ENCODE measurements at places on chromosomes 16 and 17.

- no peak for DNase-seq
These were observed 42.2 kb downstream of the PAFAH1B1 start for GRCh38 chr17:2635675-2636074.

- DNase-seq, result no peak
These were observed 32.4 kb downstream of the XPO6 start for GRCh38 chr16:28179354-28179753.

- DNase-seq, result no peak
These were observed 2.0 kb downstream of the GH1 start for GRCh38 chr17:63916566-63917185.

DNA sequence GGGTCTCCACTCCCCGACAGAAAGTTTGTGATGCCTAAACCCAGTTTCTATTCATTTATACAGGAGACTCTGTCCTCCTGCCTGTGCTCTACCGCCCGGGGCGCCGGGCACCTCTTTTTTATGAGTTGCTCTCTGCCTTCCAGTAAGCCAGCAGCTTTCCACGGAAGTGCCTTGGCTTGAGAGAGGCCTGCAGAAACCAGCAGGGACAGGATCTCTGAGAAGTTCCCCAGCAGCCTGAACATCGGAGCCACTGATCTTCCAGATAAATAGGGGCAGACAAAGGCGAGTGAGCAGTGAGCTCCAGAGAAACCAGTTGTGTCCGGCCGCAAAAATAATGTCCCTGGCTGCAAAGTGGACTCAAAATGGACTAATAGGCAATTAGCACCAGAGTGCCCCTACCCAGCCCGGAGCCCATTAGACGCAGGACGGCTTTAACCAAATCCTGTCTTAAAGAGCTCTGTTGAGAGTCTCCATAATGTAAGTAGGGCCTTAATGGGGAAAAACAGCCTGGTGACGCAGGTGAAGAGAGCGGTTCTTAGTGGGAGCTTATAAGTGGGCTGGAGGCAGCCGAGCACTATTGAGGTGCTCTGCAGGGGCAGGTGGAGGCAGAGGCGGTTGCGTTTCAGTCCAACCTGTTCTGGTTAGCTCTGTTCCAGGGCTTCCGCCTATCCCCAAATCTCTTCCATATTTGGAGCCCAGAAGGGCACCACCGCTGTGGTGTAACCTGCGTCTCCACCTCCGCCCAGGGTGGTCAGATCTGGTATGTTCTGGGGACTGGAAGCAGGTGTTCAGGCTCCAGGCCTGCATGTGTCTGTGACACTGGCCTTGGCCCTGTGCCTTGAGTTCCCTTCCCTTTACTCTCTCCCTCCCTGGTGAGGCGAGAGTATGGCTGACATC lies 74.1 kb downstream of the NT5M start:
- no peak for DNase-seq

- DNase-seq, result no peak
These were observed at the start of gene MT1A for GRCh38 chr16:56637814-56638750. Gene MT1A, plus strand, starts transcription at chr16:56638666. Its CDS starts 73 bp downstream, at chr16:56638739.

- DNase-seq, result no peak
These were observed 36.5 kb upstream of the PVALEF start for GRCh38 chr17:81128774-81129173.

- DNase-seq, result no peak
These were observed 323.8 kb upstream of the ZFHX3 start for GRCh38 chr16:73371584-73372319.

DNA sequence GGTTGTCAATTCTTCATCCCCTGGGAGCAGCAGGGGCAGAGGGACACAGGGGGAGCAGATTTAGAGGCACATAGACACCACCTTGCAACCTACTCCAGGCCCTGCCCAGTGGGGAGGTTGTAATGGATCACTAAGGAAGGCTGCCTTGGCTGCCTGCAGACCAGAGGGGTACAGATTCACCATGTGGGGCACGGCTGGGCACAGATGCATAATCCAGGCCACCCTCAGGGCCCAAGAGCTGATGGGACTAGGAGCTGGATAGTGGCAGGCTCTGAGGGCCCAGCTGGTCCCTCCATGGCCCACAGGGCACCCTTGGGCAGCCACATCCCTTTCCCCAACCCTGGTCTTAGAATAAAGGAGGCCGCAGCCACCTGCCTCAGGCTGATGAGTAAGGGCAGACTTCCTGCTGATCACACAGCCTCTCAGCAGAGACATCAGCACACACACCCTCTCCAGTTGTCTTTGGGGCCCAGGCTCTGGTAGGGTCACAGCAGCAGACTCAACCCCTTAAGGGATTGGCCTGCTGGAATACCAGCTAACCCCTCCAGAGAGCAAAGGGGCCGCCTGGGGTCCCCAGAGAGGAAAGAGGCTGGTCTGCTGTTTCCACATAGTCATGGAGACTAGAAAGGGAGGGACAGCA lies 224.9 kb downstream of the GSG1L start:
- no peak for DNase-seq

GRCh38 chr17:8599351-8600011 lies 31.0 kb downstream of the MYH10 start:
- no peak for DNase-seq

DNA sequence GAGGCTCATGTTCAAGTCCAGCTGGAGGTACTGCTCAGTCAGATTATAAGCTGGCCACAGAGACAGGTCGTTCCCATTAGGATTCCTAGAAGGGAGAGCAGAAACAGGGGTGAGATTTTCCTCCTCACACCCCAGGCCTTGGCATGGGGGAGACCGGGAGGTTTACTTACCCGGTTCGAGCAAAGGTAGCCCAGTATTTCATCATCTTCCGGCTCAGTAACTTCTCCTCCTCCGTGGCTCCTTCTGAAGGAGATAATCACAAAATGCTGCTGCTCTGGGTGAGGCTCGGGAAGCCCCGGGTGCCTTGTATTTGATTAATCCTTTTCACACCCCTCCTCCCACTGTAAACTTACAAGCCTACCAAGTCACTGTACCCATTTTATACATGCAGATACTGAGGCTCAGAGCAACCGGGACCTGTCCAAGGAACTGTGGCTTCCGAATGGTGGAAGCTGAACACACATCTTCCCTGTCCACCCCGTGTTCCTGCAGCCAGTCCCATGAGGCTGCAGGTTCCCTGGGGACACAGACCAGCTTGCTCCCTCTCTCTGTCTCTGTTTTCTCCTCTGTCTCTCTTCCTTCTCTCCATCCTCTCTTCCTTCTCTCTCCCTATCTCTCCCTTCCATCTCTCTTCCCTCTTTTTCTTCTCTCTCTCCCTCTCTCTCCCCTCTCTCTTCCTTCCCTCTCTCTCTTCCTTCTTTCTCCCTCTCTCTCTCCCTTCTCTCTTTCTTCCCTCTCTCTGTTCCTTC lies 13.9 kb upstream of the CES1 start:
- no peak for DNase-seq

GRCh38 chr16:48496571-48497095 lies 111.4 kb upstream of the SIAH1 start:
- no peak for DNase-seq

DNA sequence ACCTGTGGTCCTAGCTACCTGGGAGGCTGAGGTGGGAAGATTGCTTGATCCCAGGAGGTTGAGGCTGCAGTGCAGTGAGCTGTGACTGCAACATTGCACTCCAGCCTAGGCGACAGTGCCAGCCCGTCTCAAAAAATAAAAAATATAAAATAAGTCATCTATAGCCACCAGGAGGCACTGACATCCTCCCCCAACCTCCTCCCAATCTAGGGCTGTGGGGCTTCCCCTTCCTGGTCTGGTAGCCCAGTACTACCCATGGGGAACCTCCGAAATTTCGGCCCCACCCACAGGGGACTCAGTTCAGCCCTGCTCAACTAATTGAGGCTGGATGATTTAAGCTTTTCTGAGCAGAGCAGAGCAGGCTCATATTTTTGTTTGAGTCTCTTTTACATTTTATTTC lies 3.2 kb downstream of the ZSCAN10 start:
- peak; percentile 81 for DNase-seq

DNA sequence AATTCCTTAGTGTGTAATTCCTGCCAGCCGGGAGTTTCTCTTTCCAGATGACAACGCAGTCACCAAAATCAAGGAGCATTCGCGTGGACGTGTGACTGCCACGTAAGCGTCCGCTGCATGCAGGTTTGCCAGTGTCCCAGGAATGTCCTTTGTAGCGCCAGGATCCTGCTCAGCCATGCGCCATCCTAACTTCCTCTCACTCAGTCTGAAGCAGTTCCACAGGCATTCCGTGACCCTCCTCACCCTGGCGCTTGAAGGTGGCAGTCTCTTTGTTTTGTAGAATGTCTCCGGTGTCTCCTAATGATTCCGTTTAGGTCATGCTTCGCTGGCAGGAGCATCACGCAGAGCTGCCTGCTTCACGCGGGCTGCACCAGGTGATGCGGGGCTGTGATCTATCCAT lies 88.6 kb downstream of the RPTOR start:
- DNase-seq, result no peak
